ENCODE measurements at places on chromosomes 7 and 10.

DNA sequence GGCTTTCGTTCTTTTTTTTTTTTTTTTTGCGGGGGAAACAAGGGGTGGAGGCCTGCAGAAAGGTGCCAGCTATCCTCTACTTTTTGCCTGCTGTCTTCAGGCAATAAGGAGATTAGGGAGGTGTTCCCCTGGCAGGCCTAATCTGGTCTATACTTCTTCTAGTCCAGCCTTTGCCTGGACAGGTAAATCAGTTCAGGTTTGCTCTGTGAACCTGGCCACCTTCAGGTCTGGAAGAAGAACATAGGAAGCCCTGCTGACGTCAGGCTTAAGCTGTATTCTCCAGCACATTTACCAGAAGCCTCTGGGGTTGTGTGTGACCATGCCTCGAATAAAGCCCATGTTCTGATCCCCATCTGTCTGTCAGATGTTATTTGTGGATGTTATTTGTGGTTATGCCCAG, 115.4 kb downstream of the SDK1 start:
- DNase-seq = no peak

GRCh38 chr10:79413196-79413595, 32.2 kb downstream of the ZCCHC24 start:
- peak; percentile 64 for DNase-seq

- no peak for DNase-seq
These were observed 247.8 kb downstream of the SDK1 start for GRCh38 chr7:3548815-3549214.

- no peak for DNase-seq
These were observed 152.4 kb downstream of the GATA3 start for GRCh38 chr10:8206882-8207281.

All from amniotic epithelial cell (primary cell).